Right hindlimb (tissue), 1 donor: ENCODE measurements at places on chromosomes 3 and 15.
A peak's percentile ranks its signal among the peaks of the same experiment; 100 is the strongest.

GRCh38 chr3:34106879-34107278, 308.4 kb downstream of the PDCD6IP start:
- no peak for DNase-seq

GRCh38 chr3:156298014-156298413, 177.6 kb downstream of the KCNAB1 start:
- DNase-seq: no peak

DNA sequence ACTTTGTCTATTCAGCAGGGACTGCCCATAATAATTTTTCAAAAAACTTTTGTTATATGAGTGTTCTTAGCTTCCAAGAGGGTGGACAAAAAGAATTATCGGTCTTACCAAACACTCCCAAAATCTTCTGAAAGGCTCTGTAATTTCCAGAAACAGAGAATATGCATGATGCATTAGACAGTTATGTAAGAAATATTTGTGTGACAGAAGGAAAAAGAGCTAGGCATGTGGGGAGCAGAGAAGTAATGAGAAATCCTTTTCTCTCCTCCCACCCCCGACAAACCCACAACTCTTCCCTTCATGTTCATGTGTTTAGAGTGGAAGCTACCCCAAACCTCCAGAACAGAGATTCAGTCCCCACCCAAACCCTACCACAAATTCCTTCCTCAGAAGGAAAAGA, 86.8 kb downstream of the MYO5A start:
- DNase-seq: no peak

- DNase-seq: no peak
Observed at GRCh38 chr3:197151580-197151979, 122.0 kb upstream of the MELTF start.

GRCh38 chr3:122967765-122968164, 59.8 kb downstream of the SEMA5B start:
- DNase-seq: no peak

GRCh38 chr3:139128803-139129202, 84.1 kb upstream of the PRR23C start:
- no peak for DNase-seq

GRCh38 chr3:171673951-171674350, 136.3 kb downstream of the PLD1 start:
- DNase-seq: no peak

DNA sequence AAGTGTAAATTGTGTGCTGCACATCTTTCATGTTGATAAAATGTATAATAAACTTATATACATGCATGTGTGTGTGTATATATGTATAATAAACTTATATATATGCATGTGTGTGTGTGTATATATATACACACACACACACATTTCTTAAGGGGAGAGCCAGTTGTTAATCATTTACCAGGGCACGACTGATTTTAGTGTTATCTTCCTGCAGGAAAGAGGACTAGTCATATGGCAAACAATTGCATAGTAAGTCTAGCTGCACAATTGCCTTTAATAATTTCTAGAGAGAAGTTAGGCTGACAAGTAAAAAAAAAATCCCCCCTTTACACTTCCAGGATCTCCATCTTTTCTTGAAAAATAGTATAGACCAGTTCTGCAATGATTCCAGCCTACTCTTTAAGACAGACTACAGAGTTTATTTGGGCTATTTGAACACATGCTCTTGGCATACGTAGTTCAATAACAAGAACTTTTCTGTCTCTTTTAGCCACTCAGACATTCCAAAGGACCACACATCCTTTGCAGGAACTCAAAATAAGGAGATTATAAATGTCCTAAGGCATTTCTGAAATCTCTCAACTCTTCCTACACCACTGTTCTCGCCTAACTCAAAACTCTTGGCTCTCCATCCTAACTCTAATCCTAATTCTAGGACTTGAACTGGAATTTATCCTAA, 163.6 kb upstream of the SETMAR start:
- no peak for DNase-seq

DNA sequence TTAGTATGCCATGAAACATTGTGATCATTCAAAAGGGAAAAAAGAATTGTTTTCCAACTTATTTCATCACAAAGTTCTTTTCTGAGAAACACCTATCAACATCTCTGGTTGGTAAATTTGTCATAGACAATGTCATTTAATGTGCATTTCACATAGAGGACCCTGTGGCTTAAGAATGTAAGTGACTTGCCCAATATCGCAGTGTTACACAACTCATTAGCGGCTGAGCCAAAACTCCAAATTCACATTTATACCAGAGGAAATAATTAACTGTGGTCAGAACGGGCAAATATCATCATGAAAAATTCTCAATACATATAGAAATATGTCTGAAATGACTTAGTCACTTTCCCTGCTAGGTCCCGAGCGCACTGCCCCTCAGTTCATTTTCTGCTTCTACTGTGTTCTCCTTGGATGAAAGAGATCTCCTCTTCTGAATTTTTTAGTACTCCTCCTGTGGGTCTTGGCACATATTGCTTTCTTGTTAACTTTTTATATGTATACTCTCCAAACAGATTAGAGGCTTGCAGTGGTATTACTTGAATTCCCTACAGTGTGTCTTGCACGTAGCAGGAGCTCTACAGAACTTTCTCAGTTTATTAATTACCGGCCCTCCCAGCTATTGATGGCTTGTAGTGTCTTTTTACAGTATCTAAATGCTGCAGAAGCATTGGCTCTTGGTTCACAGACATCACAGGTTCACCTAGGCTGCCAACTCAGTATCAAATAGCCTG, 33.1 kb downstream of the PTX3 start:
- no peak for DNase-seq

- DNase-seq: peak; percentile 19
Observed at GRCh38 chr15:100261302-100262240, 80.2 kb downstream of the ADAMTS17 start.

DNA sequence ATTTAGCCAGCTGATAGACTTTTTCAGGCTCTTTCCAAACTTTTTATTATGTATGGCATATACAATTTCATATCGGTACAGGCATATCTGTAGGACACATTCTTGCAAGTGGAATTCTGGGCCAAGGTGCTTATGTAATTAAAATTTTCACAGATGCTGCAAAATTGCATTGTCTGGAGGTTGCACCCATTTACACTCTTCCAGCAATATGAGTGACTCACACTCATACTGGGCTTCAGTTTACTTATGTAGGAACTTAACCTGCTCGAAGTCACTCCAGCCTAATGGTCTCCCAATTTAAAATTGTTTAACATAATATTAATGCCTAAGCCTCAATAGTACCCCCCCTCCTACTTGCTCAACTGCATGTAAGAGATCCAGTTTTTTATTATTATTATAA, 11.2 kb upstream of the SEC62 start:
- no peak for DNase-seq

GRCh38 chr3:32224016-32224516, 14.4 kb upstream of the CMTM8 start:
- DNase-seq: no peak

DNA sequence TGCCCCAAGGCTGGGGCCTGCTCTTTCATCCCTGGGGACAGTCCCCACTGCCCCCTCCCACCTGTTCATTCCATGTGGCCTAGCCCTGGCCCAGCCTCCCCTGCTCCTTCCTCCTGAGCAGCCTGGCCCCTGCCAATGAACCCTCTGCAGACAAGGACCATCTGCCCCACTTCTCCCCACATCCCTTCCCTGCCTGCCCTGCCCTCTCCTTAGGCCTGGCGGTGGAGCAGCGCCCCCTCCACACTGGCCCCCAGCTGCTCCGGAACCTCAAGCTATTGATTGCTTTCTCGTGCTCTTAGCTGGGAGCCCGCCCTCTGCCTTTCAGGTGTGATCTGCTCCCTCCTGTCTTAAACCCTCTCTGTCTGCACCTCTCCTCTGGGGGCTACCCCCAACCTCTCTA, 8.0 kb downstream of the PLXNA1 start:
- DNase-seq: no peak

DNA sequence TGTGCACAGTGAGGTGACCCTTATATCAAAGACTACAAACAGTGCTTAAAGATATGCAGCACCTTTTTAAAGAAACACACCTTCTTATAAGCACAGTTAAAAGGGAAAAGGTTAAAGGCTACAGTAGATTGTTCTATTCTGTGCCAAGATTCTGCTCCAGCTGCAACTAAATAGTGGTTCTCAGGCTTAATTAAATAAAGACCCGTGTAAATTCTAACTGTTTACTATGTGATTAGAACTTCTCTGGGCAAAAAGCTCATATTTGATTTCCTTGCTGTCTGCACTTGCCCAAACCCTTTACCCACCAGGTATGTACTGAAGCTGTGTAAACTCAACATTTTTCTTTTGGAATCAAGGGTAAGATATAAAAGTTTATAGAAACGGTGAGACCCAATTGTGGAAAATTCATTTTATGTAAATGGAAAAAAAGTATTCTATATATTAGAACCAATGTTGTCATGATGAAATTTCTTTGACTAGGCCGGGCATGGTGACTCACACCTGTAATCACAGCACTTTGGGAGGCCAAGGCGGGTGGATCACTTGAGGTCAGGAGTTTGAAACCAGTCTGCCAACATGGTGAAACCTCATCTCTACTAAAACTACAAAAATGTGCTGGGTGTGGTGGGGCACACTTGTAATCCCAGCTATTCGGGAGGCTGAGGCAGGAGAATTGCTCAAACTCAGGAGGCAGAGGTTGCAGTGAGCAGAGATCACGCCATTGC, 230.6 kb downstream of the MECOM start:
- DNase-seq: no peak

GRCh38 chr3:147758771-147759170, 349.6 kb downstream of the ZIC1 start:
- DNase-seq: no peak
